Left cardiac atrium (tissue), 4 donors: ENCODE measurements at places on chromosomes 2 and 18.

- no peak for DNase-seq
These were observed 16.8 kb upstream of the TMEM131 start for GRCh38 chr2:98012561-98012991.

- no peak for DNase-seq
These were observed 891.3 kb upstream of the SLC39A10 start for GRCh38 chr2:194765723-194766122.

DNA sequence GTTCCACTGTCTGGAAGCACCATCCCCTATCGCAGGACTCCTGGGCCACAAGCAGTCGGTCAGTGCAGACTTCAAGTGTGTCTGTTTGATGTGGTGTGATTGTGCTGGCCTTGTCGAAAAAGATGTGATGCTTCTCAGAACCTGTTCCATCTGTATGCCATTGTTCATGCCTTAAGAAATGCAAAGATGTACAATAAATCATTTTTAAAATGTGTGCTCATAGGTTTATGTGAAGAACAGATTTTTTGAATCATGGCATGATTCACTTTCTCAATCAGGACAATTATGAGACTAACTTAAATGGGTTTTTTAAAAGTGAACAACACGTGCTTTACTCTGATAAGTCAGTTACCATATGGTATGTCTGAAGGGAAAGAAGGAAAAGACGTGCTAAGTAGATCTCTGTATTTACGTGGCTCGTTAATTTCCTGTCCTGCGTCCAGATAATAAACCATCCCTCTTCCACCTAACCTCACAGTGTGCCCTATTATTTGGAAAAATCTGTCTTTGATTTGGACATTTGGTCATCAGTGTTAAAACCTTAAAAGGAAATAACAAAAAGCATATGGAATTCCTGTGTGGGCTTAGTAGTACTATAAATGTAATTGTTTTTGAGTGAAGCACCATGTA is 54.9 kb downstream of the PRKRA start:
- no peak for DNase-seq

DNA sequence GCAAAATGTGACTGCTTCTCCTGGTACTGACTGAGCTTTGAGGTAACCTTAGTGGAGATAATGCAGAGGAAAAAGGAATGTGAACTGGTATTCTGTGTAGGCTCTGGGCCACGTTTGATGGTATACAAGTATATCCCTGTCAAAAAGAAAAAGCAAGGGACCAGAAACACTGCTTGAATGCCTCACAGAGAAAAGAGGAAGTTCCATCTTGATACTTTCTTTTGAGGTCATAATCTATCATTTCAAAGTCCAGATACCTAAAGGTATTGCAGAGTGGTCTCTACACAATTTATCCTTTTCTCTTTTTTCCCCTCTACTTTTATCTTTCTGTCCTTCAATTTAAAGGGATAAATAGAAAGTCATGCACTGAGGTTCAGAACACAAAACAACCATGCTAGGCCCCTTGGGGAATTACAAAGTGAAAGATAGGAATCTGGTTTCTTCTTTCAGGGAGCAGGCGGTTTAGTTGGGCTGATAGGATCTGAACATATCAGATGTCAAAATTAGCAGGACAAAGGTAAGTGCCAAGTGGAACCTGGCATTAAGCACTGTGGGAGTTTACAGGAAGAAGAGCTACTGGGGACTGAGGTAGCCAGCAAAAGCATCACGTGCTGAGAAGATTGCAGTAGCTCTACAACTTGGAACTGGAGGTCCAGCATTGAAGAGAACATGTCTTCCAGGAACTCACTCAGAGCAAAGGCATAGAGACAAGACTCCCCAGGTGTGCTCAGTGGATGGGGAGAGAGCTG is 121.2 kb downstream of the LYPD6 start:
- DNase-seq: no peak
